Breast epithelium (tissue), 4 donors: ENCODE measurements at places on chromosomes 6 and 20. TPM values are rescaled to one million over a fixed set of nuclear protein-coding genes. Genes with fewer than 3 reads are reported as not detected.
A peak's percentile ranks its signal among the peaks of the same experiment; 100 is the strongest.

KCNK17 gene
- 0.16 TPM for total RNA-seq

MUC21 gene
- total RNA-seq, result not detected

KCNG1 gene
- not detected for total RNA-seq

DNA sequence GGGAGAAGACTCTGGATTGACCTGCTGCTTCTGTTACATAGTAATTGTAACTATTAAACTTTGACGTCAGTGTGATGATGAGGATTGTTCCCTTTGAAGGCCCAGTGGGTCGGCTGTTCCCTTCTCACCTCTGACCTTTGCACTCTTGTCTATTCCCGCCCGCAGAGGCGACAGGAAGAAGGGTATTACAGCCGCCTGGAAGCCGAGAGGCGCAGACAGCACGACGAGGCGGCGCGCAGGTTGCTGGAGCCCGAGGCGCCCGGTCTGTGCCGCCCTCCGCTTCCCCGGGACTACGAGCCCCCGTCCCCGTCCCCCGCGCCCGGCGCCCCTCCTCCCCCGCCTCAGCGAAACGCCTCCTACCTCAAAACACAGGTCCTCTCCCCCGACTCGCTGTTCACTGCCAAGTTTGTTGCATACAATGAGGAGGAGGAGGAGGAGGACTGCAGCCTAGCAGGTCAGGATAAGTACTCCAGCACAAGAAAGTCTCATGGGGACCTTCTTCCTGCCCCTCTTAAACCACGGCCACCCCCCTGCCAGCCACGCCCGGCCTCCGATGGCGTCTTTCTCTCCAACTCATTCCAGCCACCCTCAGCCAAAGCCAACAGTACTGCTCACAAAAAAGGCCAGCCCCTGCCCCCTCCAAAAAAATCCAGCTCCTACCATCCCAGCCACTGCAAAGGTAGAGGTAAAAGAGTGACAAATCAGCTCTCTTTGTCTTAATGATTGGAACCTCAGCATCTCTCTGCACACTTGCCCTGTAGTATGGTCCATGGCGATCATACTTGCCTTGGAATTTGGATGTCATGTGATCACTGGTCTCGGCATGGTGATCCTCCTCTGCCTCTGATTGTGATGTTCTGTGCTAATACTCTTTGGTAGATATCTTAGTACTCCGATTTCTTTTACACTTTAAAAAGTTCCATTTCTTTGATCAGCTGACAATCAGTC lies 31.6 kb upstream of the KIF25 start:
- H3K36me3 ChIP-seq, result peaks cover 11% of the 10 kb centered on the region
- no peak overlapping the region for H3K4me3 ChIP-seq
- no peak for DNase-seq
- H3K4me1 ChIP-seq, result no peaks in the 10 kb centered on the region
- H3K27ac ChIP-seq, result peak overlapping the region; percentile 8

DNA sequence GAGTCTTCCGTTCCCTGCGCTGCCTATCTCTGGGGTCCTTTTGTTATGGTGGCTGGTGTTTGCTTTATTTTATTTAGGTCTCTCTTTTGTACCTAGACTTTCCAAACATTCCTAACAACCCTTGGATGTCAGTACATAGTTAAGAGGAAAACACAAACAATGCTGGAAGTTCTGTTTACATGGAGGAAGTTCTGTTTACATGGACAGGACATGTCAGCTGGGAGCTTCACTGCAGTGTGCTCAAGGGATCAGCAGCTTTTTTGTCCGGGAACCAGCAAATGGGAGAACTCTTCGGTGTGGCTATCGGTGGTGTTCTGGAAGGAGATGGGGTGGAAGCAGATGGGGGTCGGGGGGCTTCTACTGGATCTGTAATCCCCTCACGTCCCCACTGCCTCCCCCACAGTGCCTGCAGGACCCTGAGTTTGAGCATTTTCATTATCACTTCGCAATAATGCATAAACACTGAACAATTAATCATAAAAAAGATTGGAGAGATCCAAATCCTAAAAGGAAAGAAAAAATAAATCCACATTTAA lies 2.7 kb downstream of the SERPINB6 start:
- H3K4me3 ChIP-seq, result no peak overlapping the region
- H3K36me3 ChIP-seq, result no peaks in the 10 kb centered on the region
- no peaks in the 10 kb centered on the region for H3K4me1 ChIP-seq
- peak overlapping the region; percentile 23 for H3K27ac ChIP-seq
- H3K27me3 ChIP-seq, result no peaks in the 10 kb centered on the region

DNA sequence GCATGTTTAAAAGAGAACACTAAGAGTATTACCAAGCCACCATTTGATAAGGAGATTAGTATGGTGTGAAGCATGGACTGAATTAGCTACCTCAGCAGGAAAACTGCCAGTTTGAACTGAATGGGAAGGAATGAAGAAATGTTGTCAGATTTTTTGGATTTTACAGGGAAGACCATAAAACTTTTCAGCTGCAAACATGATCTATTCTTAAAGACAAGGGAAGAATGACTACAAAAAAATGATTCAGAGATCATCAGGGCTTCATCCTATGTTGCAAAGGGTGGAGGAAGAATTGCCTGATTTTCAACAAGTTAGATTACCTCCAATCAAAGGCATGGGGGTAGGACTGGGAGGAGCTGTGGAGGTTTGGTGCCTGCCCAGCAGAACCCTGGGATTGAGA lies 49.3 kb upstream of the MTRF1L start:
- H3K4me3 ChIP-seq, result no peak overlapping the region
- no peaks in the 10 kb centered on the region for H3K27me3 ChIP-seq
- DNase-seq, result no peak
- H3K27ac ChIP-seq, result no peak overlapping the region
- no peaks in the 10 kb centered on the region for H3K36me3 ChIP-seq
- H3K4me1 ChIP-seq, result no peaks in the 10 kb centered on the region

- H3K27me3 ChIP-seq, result no peaks in the 10 kb centered on the region
- H3K4me3 ChIP-seq, result no peak overlapping the region
- DNase-seq, result peak; percentile 6
- no peaks in the 10 kb centered on the region for H3K36me3 ChIP-seq
- H3K4me1 ChIP-seq, result no peaks in the 10 kb centered on the region
- H3K27ac ChIP-seq, result peak overlapping the region; percentile 77
These were observed 4.4 kb upstream of the STX16 start for GRCh38 chr20:58646703-58647102.

GRCh38 chr20:13009682-13010406 lies 1.1 kb downstream of the SPTLC3 start:
- H3K36me3 ChIP-seq, result no peaks in the 10 kb centered on the region
- H3K4me3 ChIP-seq, result peak overlapping the region; percentile 39

GRCh38 chr6:151021896-151022295 lies 156.4 kb downstream of the MTHFD1L start:
- no peak for DNase-seq
- H3K4me1 ChIP-seq, result no peaks in the 10 kb centered on the region
- H3K36me3 ChIP-seq, result no peaks in the 10 kb centered on the region
- H3K27ac ChIP-seq, result no peak overlapping the region
- no peak overlapping the region for H3K4me3 ChIP-seq
- H3K27me3 ChIP-seq, result no peaks in the 10 kb centered on the region
